ENCODE measurements at places on chromosomes 3 and 15.

- no peak for DNase-seq
Measured at GRCh38 chr15:84099181-84099580, 136.4 kb upstream of the GOLGA6L4 start.

- no peak for DNase-seq
Measured at GRCh38 chr3:136586580-136586979, 165.6 kb downstream of the STAG1 start.

- DNase-seq, result no peak
Measured at GRCh38 chr3:116007000-116007399, 383.7 kb downstream of the GAP43 start.

DNA sequence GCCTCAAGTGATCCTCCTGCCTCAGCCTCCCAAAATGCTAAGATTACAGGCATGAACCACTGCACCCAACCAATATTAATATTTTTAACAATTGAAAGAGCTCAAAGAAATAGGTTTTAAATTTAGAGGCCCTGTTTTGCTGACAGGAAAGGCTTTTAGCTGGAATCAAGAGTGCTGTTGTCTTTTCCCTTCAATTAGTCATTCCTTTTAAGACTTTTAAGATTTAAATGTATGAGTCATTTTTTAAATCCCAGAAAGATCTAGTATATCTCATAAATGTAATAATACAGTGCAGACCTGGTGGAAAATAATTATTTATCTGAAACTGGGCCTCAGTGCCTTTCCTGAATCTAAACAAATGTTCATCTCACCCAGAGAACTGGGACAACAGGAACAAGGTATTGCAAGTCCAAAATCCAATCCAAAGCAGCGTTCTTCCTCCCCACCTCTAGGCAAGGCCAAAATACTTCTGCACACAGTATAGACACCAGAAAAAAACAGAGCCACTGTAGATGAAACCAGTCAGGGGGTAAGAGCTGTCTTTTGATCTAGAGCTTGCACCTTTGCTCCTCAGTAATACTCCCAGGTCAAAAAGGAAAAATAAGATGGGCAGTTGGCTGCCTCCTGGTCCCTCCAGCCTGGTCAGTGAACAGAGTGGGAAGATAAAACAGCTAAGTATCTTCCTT is 14.4 kb downstream of the AGTR1 start:
- no peak for DNase-seq

- DNase-seq, result no peak
Measured at GRCh38 chr15:32091505-32092380, 61.4 kb downstream of the CHRNA7 start.

GRCh38 chr15:35139822-35140221 is 54.7 kb upstream of the NANOGP8 start:
- DNase-seq, result no peak

DNA sequence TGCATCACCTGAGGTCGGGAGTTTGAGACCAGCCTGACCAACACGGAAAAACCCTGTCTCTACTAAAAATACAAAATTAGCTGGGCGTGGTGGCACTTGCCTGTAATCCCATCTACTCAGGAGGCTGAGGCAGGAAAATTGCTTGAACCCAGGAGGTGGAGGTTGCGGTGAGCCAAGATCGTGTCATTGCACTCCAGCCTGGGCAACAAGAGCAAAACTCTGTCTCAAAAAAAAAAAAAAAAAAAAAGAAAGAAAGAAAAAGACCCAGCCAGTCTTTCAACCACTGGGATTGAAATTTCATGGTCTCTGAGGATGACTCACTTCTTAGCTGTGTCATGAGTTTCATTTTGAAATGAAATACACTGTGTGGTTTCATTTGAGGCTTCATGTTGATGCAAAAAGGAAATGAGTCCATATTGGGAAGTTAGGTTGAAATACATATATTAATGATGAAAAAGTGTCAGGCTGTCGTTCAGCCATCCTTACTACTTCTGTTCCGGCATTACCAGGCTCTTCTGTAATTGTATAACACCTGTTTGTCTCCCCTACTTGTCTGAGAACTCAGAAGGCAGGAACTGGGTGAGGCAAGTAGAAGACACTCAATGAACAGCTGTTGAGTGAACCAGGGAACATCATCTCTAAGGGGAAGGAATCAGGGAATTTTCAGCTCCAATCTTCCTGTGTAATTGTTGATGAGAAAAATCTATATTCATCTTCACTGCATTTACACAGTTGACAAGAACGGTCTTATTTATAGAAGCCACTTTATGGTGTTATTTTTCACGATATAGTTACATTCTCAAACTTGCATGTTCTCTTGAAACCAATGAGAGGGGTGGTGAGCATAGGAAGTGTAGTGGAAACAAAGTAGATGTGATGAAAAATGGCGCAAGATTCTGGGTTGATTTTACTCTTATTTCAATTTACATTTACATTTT is 87.4 kb downstream of the NFKBIZ start:
- peak; percentile 92 for DNase-seq

DNA sequence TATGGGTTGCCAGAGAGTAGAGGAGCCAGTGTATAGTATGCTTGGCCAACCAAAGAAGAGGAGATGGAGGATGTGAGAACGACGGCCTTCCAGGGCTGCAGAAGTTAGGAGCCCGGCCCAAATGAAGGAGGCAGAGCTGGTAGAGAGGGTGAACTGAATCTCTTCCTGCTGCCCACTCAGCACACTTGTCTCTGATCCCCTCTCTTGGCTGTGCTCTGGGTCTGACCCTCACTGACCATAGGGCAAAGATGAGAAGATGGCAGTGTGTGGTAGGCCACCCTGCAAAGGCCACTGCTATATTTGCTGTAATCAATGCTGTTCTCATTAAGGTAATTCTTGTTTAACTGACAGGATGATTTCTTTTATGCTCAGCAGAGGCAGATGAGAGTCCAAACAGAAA is 256.0 kb downstream of the OCA2 start:
- DNase-seq, result no peak

GRCh38 chr3:134697830-134698689 is 47.2 kb upstream of the KY start:
- no peak for DNase-seq

- no peak for DNase-seq
Measured at GRCh38 chr15:25674913-25675312, 188.2 kb downstream of the ATP10A start.

DNA sequence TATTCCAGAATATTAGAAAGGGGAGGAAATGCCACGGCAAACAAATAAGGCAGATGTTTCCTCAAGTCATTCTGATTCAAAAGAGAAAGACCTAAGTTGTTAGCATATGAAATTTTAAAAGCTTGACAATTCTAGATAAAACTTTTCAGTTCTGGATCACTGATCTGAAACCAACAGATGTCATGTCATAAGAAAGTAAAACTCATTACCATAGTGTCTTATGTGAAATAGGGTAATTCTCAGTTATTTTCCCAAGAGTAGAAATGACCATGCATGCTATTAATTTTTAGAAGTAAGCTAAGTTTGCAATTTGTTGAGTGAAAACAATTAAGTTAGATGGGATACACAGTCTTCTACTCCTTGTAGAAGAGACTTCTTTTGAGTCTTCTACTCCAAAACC is 630.3 kb downstream of the NAALADL2 start:
- DNase-seq, result no peak

- peak; percentile 23 for DNase-seq
Measured at GRCh38 chr15:56667517-56667916, 65.8 kb downstream of the ZNF280D start.

GRCh38 chr3:94862703-94863102 is 799.8 kb downstream of the NSUN3 start:
- peak; percentile 68 for DNase-seq

- no peak for DNase-seq
Measured at GRCh38 chr3:182861348-182861747, 68.0 kb downstream of the ATP11B start.

- DNase-seq, result peak; percentile 9
Measured at GRCh38 chr15:97728791-97729190, 231.7 kb upstream of the ARRDC4 start.

DNA sequence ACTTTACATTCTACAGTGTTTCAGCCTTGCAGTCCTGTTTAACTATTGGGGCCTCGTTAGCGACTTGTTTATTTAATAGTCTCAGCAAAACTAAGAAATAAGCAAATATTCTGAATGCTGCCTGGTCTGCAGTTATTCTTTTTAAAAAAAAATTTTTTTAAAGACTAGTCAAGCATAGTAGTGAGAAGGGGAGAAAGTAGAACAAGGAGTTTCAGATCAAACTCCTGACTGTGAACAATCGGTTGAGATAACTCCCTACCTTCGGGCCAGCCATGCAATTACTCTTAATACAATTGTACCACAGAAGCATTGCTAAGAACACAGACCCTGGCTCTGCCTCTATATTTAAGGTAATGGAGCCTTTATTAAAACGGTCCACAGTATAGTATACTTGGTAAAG is 5.8 kb upstream of the DUT start:
- no peak for DNase-seq

GRCh38 chr3:38446085-38446686 is 7.5 kb upstream of the ACVR2B start:
- DNase-seq, result no peak

GRCh38 chr3:55282994-55283393 is 204.1 kb downstream of the WNT5A start:
- no peak for DNase-seq

DNA sequence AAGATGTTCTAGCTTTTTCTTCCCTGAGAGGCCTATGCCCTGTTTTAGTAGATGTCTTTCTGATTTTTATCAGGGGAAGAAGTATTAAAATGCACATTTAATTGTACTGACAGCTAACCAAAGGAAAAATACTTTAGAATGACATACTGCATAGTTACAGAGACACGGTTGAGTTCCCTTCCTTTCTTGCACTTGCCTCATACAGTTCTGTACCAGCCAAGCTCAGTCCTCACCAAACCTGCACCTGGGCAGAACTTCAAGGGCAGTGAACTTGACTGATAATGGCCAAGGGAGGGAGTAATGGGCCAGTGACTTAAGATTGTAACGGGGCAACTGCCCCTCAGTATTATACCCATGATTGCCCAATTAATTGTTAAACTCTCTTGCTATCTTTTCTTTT is 34.1 kb upstream of the RASGRP1 start:
- DNase-seq, result no peak

GRCh38 chr3:100057716-100058575 is 56.4 kb downstream of the FILIP1L start:
- DNase-seq, result no peak

DNA sequence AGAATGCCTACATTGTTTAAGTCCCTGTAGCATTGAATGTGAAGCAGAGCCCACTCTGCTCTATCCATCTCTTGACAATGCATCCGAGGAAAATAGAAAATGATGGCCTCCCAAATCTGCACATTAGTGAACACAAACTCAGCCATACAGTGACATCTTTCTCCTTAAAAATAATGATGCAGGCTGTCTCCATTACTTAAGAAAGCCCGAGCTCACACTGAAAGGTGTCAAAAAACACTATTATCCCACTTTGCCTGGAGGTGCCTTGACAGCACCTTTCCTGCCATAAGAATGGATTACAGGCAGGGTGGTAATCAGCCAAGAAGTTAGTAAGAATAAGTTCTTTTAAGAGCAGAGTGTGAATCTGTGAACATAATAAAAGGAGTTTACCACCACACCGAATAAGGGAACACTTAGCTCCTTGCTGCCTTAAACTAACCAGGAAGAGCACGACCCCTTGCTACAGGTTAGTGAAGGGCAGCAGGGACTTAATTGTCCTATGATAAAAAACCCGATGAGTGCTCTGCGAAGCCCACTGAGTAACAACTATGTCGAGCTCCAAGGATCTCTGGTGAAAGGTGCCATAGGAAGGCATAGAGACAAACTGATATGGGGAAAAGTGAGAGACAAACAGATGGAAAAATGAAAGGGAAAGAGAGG is 123.2 kb upstream of the TUSC7 start:
- no peak for DNase-seq

DNA sequence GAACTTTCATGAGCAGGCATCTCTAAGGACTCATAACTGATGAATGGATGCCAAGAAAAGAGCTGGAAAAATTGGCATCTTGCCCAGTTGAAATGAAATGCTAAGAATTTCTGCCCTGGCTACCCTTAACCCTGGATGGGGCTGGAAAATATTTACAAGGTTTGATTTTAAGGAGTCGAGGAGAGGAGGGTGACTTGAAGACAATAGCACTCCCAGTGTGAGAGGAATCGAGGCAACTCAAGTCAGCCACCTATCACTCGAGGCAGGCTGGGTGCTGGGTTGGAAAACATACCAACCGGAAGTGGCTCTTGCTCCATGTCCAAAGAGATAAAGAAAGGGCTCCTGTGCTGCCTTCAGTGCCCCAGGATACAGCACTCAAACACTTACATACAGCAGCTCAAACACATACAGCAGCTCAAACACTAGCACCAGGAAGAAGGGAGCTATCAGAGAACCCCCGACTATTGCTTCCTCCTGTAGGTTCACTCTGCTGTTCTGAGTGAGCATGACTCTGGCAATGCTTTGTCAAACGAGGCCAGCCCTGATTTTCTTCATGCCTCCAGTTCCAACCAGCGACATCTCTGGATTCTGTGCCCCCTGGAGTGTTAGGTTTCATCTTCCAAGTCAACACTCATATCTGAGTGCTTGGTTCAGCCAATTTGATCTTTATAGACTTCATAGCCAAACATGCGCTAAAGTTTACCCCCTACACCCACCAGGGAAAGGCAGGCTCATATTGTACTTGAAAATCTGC is 4.9 kb downstream of the PRICKLE2 start:
- DNase-seq, result peak; percentile 65

GRCh38 chr15:20642054-20642767 is 100.6 kb upstream of the GOLGA6L6 start:
- no peak for DNase-seq

DNA sequence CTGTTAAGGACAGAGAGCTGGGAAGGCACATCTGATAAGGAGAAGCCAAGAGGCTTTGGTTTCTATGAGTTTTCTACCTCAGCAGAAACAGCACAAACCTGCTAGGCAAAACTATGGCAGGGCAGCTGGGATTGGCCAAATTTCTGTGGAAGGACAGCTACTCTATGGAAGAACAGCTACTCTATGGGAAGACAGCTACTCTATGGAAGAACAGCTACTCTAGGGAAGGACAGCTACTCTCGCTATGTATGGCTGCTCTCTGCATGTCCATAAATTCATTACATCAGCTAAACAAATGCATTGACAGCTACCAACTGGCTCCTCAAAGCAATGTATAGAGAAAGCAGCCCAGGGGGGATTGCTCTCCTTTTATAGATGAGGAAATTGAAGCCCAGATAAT is 24.8 kb downstream of the MASP1 start:
- no peak for DNase-seq

DNA sequence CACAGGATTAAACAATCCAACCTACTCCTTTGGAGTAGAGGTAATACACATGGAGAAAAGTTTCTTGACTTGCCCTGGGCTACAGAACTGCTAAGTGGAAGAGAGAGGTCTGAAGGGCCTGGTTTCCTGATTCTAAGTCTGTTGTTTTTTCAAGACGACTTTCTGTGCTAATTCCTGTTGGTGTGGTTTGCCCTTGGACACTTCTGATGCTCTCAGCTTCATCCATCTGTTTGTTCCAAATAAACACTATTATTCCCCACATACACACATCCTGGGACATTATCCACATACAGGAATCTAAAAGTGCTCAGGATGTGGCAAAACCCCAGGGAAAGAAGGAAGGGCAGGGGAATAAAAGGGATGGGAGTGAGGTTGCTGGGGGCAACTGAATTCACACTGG is 393.5 kb upstream of the TBL1XR1 start:
- no peak for DNase-seq
